Stimulated activated CD4-positive, alpha-beta T cell treated with anti-CD3 and anti-CD28 coated beads, Interleukin-4, amount 100 ng/mL, for 4 hours (primary cell): ENCODE measurements at places on chromosomes 2 and 18.
A peak's percentile ranks its signal among the peaks of the same experiment; 100 is the strongest.

GRCh38 chr18:59623456-59624368 is 73.5 kb downstream of the CCBE1 start:
- no peak for DNase-seq

GRCh38 chr2:134217924-134218323 is 35.9 kb upstream of the MGAT5 start:
- peak; percentile 31 for DNase-seq

DNA sequence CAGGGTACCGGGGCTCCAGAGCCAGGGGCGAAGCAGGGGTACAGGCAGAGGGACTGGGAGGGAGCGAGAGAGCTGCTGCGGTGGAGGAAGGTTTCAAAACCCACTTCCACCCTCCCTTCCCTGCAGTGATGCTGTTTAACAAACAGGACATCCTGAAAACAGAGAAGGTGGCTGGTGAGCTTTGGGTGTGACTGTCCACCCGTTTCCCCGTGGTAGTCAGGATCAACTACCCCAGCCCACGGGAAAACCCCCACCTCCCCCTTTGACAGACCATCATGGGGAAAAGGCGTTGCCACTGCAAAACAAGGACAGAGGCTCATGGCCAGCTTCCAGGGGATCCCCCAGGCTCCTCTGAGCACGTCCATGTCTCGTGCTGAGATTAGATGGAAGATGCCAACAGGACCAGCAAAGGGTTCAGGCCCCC is 12.9 kb downstream of the TMEM185B start:
- DNase-seq, result no peak

DNA sequence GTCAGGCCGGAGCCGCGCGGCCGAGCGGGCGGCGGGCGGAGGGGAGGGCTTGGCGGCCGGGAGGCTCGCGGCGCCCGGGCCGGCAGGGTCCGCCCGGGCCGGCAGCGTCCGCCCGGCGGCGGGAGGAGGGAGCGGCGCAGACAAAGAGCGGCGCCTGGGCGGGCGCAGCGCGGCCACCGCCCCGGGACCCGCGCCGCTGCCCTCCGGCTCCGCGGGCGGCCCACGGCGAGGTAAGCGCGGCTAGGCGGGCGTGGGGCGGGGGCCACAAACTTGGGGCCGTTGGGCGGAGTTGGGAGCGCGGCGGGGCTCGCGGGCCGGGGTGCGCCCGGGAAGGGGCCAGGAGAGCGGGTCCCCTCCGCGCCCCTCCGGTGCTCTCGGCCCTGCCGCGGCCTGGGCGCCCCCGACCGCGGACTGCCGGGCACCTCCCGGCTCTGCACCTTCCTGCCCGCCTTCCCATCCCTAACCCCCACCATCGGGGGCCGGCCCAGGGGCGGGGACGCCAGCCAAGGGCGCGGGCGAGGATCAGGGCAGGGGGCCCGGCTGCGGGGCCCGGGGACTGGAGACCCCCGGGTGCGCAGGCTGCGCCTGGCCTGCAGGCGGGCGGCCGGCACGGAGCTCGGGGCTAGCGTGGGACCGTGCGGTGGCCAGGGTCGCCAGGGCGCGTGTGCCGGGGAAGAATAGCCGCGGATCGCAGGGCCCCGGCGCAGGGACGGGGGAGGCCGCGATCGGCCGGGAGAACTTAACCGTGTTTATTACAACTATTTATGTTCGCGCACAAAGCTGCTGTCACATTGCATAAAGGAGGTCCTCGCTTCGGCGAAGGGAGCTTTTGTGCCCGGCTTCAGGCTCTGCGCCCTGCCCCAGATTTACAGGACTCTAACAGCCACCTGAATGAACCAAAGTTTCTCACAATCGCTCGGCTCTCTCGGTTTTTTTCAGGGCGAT is at the start of gene NCK2:
NCK2 (plus strand) TSS at position 4 of the 945 bp plus-strand sequence. CDS start 110,152 bp downstream, outside the sequence.
- DNase-seq, result no peak

GRCh38 chr18:26386002-26386401 is 159.8 kb downstream of the TAF4B start:
- no peak for DNase-seq

- DNase-seq, result no peak
Measured at GRCh38 chr2:19346983-19347618, 11.3 kb downstream of the OSR1 start.

GRCh38 chr2:437756-438393 is 150.0 kb upstream of the ALKAL2 start:
- no peak for DNase-seq

- no peak for DNase-seq
Measured at GRCh38 chr18:53765211-53765610, 459.3 kb downstream of the MBD2 start.

DNA sequence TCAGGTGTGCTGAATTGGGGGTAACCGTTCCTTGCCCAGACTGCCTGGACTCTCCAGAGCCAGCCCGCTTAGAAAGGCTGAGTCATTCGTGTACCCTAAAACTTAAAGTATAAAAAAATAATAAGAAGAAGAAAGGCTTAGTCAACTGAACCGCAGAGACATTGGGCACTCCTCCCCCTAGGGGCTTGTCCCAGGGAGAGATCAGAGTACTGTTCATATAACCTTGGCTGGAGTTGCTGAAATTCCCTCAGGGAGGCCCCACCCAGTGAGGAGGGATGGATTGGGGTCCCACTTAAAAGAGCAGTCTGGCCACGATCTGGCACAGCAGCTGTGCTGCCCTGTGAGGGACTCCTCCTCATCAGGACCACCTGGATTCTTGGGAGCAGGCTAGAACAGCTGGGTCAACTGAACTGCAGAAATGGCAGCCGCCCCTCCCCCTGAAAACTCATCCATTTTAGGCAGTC is 37.2 kb downstream of the ANKRD12 start:
- DNase-seq, result no peak

GRCh38 chr18:74683573-74683972 is 85.9 kb downstream of the ZNF407 start:
- no peak for DNase-seq

DNA sequence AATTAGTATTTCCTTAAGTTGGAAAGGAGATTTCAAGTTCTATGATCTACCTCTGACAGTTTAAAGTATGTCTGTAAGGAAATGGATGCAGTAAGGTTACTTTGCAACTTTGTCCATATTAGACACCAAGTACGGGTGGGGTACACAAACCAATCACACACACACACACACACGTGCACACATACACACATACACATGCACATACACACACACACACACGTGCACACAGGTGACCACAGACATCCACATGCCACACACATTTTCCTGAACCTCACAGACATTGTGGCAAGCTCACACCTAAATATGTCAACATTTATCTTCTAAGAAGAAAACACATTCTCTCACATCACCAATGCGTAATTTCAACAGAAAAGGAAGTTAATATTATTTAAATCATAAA is 165.9 kb downstream of the MYT1L start:
- no peak for DNase-seq

DNA sequence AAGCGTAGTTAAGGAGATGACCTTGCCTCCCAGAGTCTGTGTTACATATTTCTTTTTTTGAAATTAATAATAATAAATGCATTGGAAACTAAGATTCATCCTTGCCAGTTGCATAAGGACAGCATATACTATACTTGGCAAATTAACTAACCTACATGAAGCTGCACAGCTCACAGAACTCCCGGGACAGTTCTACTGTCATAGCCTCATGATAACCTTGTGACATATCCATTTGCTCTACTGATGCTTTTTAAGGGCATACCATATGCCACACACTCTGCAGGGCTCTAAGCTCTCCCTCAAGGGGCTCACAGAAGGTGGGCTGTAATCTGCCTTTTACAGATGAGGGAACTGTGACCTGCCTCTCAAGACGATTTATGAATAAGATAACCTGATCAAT is 3.8 kb downstream of the ITGB1BP1 start:
- no peak for DNase-seq
